ENCODE measurements at places on chromosomes 6 and 20. TPM values are rescaled to one million over a fixed set of nuclear protein-coding genes. Genes with fewer than 3 reads are reported as not detected.
A peak's percentile ranks its signal among the peaks of the same experiment; 100 is the strongest.

TAF8 gene
- 53.1 TPM for total RNA-seq

COL9A3 gene
- not detected for total RNA-seq

HUS1B gene
- 0.42 TPM for total RNA-seq

HLA-DQB1 gene
- total RNA-seq, result 3.1 TPM

SNX5 gene
- total RNA-seq, result 227 TPM

BMP7 gene
- not detected for total RNA-seq

CPXM1 gene
- total RNA-seq, result 2.9 TPM

PNISR gene
- 148 TPM for total RNA-seq

LPA gene
- total RNA-seq, result not detected

DNA sequence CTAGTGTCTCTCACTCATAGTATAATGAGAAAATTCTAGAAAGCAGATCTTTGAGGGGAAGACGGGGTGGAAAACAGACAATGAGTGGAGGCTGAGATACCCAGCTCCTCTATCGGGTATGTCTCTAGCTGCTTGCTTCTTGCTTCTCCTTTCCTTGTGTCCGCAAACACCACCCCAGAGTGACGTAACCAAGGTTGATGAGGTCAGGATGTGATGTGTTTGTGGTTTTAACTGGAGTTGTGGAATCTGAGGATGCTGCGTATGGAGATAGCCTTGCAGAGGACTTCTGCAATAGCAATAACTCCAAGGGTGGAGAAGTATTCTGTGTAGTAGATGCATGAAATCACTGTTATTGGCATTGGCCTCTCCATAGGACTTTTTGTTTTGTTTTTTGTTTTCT is 132.7 kb upstream of the IFNGR1 start:
- no peaks in the 10 kb centered on the region for H3K27me3 ChIP-seq
- DNase-seq, result no peak
- no peak overlapping the region for H3K27ac ChIP-seq
- peaks cover 14% of the 10 kb centered on the region for H3K4me1 ChIP-seq
- no peaks in the 10 kb centered on the region for H3K36me3 ChIP-seq

GRCh38 chr6:51959744-51960383 is 127.5 kb downstream of the PKHD1 start:
- peak; percentile 78 for DNase-seq
- no peak overlapping the region for H3K4me3 ChIP-seq
- peaks cover 5% of the 10 kb centered on the region for H3K27me3 ChIP-seq
- H3K36me3 ChIP-seq, result no peaks in the 10 kb centered on the region

DNA sequence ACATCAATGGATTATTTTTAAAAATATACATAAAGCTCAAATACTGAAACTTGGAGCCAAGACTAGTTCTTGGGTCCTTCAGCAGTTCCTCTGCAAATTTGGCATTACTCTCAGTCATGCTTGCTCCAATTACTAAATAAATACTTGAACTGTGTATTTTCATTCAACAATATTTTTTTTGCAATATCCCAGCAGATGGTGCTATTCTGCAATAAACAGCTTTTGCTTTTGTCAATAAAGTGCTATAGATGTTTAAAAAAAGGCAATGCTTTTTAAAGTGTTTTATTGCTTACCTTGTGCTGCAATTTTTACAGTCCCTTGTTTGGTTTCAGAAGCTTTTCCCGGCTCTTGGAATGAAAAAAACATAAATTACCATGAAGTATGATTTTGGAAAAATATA is 243.4 kb downstream of the TRDN start:
- H3K27me3 ChIP-seq, result no peaks in the 10 kb centered on the region
- no peaks in the 10 kb centered on the region for H3K36me3 ChIP-seq
- H3K4me1 ChIP-seq, result no peaks in the 10 kb centered on the region
- DNase-seq, result no peak

DNA sequence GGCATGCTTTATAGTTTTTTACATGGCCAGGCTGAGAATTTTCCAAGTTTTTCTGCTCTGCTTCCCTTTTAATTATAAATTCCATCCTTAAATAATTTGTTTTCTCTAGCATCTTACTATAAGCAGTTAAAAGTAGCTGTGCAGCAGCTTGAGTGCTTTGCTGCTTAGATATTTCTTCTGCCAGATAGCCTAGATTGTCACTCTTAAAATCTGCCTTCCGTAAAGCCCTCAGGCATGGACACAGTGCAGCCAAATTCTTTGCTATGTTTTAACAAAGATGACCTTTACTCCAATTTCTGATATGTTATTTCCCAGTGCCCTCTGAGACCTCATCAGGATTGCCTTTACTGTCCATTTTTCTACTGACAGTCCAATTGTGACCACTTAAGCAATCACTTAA is 92.6 kb upstream of the SGK1 start:
- no peaks in the 10 kb centered on the region for H3K36me3 ChIP-seq
- H3K4me3 ChIP-seq, result no peak overlapping the region
- no peak for DNase-seq
- H3K27ac ChIP-seq, result no peak overlapping the region
- H3K4me1 ChIP-seq, result peaks cover 3% of the 10 kb centered on the region
- no peaks in the 10 kb centered on the region for H3K27me3 ChIP-seq

- H3K27me3 ChIP-seq, result no peaks in the 10 kb centered on the region
- H3K36me3 ChIP-seq, result peaks cover 20% of the 10 kb centered on the region
- DNase-seq, result no peak
- H3K4me3 ChIP-seq, result no peak overlapping the region
Measured at GRCh38 chr6:4910037-4910760, 93.6 kb downstream of the RPP40 start.

- H3K4me3 ChIP-seq, result no peak overlapping the region
- no peak overlapping the region for H3K27ac ChIP-seq
- no peaks in the 10 kb centered on the region for H3K4me1 ChIP-seq
- H3K27me3 ChIP-seq, result no peaks in the 10 kb centered on the region
Measured at GRCh38 chr6:131379948-131380347, 193.1 kb upstream of the ARG1 start.

- peak; percentile 32 for DNase-seq
- no peaks in the 10 kb centered on the region for H3K36me3 ChIP-seq
- no peaks in the 10 kb centered on the region for H3K4me1 ChIP-seq
Measured at GRCh38 chr6:11931296-11932035, 80.6 kb upstream of the HIVEP1 start.

DNA sequence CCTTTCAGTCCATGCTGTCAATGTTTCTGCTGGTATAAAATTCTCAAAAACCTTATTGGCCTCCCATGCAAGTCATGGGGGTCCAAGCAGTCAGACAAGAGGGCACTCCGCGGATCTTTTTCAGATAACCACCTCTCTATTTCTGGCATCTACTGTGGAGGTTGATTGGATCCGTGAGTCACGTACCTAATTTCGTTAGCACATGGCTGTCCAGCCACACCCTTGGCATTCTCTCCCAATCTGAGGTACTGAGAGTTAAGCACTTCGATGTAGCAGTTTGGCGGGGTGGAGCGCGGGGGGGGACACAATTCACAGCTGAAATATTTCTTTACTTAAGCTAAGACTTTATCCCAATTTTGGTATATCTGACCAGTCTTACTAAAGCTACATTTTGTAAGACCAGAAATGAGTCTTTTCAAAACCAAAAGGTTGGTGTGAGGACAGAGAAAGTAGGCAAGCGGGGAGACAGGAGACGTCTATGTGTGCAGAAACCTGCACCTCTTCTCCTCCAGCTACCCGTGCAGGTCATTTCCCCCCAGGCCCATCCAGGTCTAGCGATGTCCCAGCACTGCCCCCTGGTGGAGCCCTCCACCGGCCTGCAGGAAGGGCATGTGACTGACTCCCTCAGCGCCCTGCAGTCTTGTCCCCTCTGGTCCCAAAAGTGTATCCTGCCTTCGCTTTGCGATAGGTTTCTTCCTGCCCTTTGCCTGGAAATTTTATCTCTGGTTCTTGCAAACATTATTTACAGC is 113.1 kb downstream of the ADAT2 start:
- H3K4me3 ChIP-seq, result no peak overlapping the region
- no peaks in the 10 kb centered on the region for H3K36me3 ChIP-seq
- DNase-seq, result peak; percentile 74
- no peaks in the 10 kb centered on the region for H3K27me3 ChIP-seq

Data from activated CD4-positive, alpha-beta T cell treated with anti-CD3 and anti-CD28 coated beads for 36 hours (primary cell).